ENCODE measurements at places on chromosomes 3 and 15.

DNA sequence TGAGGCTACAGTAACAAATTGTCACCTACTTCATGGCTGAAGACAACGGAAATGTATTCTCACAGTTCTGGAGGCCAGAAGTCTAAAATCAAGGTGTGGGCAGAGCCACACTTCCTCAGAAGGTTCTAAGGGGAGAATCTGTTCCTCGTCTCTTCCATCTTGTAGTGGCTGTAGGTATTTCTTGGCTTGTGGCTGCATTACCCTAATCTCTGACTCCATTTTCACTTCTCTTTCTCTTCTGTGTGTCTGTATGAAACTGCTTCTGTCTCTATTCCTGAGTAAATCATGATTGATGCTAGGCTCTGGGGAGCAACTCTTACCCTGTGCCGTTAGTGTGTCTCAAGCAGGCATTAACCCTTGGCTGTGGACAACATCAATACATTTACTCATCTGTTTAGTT, 164.7 kb downstream of the SQOR start:
- DNase-seq, result no peak

DNA sequence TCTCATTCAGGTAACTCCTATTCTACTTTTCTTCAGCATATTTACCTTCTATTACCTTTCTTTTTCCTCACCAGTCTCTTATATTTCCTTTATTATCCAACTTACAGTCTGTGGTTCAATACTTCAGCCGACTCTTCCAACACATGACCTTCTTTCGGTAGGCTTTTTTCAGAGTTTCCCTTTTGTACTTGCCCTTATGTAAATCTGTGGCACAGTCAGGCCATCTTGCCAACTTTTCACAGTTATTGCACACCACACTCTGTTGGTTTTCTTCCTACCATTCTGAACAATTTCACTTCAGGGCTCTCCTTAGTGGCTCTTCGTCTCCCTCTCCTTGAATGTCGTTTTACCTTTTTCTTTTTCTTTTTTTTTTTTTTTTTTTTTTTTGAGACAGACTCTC, 427.8 kb downstream of the LPP start:
- no peak for DNase-seq

- DNase-seq, result no peak
Measured at GRCh38 chr3:38207254-38208003, 42.1 kb downstream of the OXSR1 start.

GRCh38 chr3:164604687-164605086, 473.6 kb downstream of the SI start:
- DNase-seq, result no peak

DNA sequence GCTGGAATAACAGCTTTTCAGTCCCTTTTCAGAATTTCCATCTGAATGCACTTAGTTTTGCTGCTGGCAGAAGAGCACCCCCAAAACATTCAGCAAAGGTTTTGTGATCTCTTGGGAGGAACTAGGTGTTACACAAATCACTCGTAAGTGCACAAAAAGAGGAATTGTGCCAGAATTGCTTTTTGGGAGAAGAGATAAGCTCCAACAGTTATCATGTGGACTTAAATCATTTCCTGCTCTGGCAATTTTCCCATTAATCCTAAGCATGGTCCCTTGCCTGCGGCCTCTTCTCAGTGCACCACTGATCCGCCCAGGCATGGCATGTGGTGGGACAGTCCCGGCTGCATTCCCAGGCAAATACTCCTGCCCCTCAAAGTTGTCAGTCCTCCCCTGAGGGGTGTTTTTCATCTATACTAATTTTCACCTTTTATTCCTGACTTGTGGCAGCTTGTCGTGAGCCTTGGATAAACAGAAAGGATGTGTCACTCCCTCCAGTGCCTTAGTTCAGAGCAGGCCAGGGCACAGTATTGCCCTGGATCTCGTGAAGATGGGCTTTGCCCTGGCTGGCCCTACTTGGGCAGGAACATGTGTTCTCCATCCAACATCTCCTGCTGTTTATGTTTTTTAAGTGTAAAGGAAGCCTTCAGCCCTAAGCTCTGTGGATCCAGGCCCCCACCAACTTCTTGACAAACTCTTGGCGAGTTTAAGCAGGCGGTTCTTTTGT, 44.6 kb upstream of the VILL start:
- no peak for DNase-seq

GRCh38 chr3:54573858-54574257, 354.0 kb downstream of the LRTM1 start:
- no peak for DNase-seq

DNA sequence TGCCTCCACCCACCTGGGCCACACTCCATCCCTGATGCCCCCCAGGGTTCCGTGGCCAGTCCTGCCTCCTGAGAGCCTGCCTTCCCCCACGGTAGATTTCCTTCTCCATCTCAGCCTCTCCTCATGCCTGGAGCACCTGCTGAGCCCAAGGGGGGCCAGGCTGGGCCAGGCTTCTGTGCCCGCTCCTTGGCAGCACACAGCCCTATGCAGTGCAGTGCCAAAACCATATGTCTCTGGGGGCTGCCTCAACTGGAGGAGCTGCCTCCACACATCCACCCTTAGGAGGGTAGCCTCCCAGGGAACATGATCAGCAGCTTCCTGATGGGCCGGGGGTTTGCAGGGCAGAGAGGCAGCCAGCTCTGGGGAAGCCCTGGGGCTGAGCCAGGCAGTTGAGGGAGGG, 24.6 kb upstream of the GATA2 start:
- DNase-seq, result no peak

DNA sequence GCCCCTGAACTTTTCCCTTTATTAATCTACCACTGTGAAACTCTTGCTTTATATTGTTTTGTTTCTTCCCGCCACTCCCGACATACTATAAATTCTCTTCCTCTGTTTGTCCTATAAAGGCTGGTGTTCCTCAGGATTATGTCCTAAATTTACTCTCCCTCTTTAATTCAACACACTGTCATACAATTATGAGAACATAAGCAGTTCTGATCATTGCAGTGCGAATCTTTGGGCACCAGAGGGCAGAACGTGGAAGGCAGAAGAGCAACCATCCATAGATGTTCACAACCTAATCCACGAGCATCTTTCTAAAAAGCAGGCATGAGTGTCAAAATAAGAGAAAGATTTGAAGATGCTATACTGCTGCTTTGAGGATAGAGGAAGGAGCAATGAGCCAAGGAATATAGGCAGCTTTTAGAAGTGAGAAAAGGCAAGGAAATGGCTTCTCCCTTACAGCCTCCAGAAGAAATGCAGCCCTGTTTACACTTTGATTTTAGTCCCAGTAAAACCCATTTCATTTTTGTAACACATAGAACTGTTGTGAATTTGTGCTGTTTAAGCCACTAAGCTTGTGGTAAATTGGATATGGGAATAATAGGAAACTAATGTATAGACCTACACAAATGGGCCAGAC, 179.4 kb downstream of the GBE1 start:
- peak; percentile 32 for DNase-seq

DNA sequence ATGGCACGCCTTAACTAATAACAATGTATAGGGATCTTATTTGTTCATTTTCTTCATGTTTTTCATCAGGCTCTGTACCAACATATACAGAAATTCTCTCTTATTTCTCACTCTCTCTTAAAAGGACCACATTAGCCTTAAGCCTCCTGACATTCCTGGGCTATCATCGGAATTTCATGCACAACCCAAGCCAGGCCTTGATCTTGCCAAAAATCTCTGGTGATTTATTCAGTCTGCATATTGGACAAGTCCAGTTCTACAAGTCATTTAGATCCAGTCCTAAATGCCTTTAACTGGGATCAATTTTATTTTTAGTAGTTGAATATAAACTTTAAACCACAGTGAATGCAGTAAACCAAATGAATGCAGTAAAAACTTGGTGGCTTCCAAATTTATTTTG, 385.4 kb downstream of the MECOM start:
- no peak for DNase-seq

- DNase-seq, result no peak
Measured at GRCh38 chr15:72495007-72495406, 20.9 kb downstream of the ARIH1 start.

DNA sequence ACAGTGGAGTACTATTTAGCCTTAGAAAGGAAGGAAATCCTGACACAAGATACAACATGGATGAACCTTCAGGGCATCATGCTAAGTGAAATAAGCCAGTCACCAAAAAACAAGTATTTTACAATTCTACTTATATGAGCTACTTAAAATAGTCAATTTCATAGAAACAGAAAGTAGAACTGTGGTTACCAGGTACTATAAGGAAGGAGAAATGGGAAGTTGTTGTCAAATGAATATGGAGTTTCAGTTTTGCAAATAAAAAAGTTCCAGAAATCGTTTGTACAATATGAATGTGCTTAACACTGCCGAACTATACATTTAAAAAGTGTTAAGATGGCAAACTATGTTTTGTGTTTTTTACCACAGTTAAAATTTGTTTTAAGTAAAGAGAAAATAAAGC, 26.8 kb downstream of the TRANK1 start:
- DNase-seq, result no peak

DNA sequence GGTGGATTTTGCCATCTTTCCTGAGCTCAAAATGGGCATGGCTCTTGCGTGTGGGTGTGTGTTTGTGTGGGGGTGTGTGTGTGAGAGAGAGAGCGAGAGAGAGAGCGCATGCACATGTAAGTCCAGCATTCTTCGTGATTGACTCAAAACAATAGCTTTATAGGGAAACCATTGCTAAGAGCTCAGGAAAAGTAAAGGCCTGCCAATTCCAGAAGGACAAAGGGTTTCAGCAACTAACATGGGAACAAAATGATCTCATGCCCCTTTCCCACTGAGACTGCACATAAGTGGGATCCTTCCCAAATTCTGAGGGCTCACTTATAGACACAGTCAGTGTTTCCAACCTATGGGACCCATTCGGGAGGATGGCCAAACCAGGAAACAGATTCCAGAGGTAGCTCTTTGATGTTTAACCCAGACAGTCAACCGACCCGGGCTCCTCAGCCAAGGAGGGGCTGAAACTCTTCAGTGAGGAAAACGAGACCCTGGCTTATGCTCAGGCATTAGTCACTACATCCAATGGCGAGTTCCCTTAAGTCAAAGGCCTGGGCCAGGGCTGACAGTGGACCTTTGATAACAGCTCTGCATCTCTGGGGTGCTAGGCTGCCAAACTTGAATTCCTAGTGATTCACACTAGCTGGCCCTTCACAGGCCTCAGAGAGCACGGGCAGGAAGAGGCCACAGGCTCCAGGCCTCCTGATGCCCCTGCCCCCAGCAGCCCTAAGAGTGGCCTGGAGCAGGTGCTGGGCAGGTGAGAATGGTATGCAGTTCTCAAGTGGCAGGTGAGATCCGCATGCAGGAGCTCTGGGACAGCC, 305.0 kb upstream of the C2CD4B start:
- no peak for DNase-seq

DNA sequence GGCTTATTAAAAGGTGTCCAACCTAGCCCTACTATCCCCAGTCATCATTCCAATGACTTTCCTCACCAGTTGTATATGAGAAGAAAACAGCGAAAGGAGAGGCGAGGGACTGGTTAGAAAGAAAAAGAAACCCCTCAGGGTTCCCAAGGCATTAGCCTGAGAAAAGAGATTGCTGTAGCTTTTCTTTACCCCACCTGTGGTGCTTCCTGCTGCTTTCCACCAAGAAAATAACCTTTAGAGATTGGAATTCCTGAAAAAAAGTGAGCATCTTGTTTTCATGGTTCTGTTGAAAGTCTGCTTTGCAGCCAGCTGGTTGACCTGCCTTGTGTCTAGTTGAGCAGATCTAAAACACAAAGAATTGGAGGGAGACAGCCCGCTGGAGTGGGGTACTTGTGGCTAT, 196.4 kb downstream of the CADPS start:
- DNase-seq, result no peak

DNA sequence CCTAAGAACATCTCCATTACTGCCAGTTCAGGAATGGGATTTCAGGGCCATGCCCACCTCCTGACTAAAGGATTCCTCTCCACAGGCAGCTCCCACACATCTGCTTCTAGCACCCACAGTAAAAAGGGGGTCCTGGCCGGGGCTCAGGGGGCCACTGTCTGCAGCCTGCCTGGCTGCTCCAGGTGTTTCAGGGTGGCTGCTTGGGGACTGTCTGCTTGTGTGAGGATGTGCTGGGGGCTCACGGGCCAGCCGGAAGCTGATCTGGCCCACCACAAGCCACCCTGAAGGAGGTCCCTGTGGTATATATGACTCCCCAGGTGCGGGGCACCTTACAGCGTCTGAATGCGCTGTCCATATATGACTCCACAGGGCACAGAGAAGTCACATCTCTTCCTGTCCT, 135.4 kb downstream of the NSMCE3 start:
- DNase-seq, result no peak

GRCh38 chr15:70190965-70191364, 93.2 kb upstream of the TLE3 start:
- DNase-seq, result no peak

GRCh38 chr15:33737687-33738601, 230.4 kb upstream of the CHRM5 start:
- peak; percentile 59 for DNase-seq

DNA sequence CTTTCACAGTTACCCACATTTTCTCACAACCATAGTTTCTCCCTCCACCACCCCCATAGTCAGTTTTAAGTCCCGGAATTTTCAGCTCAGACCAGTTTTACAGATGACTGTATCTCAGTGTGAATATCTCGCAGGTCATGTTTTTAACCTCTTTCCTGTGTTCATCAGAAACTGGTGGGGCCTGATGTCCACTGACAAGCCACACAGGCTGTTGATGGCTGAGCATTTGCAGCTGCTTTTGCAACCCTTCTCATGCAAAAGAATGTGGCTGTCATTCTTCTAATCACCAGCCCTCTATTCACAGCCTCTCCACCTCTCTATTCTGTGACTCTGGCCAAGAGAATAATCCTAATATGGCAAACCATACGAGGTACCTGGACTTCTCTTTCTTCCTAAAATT, 8.5 kb downstream of the GYG1 start:
- DNase-seq, result no peak

GRCh38 chr15:81146466-81146865, 12.4 kb downstream of the CFAP161 start:
- no peak for DNase-seq

DNA sequence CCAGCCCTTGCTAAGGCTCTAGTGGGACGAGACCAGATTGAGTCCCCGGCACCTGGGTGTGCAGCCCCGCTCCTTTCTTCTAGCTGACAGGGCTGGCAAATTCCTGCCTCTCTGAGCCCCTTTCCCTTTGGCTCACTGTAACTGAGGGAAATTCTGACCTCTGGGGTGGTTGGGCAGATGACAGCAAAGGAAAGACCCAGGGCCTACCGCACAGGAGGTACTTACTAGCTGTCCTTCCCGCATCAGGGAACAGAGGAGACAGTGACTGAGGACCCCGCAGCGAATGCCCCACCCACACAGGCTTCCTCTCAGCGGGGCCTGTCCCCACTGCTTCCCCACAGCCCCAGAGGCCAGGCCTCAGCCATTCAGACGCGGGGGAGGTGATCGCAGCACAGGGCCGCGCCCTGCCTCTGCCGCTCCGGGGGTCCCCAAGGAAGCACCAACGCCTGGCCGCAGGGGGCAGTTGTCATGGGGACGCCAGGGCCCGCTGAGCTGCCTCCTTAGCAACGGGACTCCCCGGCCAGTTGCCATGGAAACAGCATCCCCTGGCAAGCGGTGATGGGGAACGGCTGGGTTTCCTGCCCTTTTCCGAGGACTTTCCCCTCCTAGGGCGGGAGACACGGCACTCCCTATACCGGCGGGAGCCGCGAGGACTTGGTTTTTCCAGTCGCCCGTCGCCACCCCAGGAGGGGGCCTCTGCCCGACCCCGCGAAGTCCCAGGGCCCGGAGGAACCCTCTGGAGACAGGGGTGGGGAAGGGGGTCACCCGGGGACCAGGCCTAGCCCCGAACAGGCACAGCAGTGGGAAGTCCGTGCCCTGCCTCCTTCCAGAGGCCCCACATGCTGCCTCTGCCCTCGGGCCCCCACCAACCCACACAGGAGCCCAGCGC, 50.1 kb downstream of the HCN4 start:
- DNase-seq, result peak; percentile 24

- DNase-seq, result peak; percentile 70
Measured at GRCh38 chr15:39580485-39581241, at the start of gene THBS1. Gene THBS1, plus strand, starts transcription at chr15:39581079. Its CDS starts 779 bp downstream, at chr15:39581858.

- DNase-seq, result no peak
Measured at GRCh38 chr3:42369304-42369703, 41.1 kb downstream of the LYZL4 start.

Measured in stimulated activated CD8-positive, alpha-beta memory T cell treated with anti-CD3 and anti-CD28 coated beads, Interleukin-4, amount 100 ng/mL, for 48 hours (primary cell).